ENCODE measurements at places on chromosomes 7 and 10.

DNA sequence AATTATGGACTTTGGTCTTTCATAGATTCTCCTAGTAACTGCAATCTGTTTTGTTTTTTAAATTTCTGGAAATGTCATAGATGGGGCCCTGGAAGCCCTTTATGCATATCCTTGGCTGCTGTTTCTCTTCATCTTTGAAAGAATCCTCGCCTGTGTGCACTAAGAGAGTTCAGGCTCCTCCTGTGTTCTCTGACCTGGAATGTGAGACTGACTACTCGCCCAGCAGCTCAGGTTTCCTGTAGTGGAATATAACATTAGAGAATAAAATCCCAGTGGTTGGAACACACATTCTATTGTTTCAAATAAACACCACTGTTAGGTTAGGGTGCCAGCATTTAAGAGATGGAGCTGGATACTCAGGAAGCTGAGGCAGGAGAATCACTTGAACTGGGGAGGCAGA is 56.3 kb downstream of the WDFY4 start:
- DNase-seq: no peak

DNA sequence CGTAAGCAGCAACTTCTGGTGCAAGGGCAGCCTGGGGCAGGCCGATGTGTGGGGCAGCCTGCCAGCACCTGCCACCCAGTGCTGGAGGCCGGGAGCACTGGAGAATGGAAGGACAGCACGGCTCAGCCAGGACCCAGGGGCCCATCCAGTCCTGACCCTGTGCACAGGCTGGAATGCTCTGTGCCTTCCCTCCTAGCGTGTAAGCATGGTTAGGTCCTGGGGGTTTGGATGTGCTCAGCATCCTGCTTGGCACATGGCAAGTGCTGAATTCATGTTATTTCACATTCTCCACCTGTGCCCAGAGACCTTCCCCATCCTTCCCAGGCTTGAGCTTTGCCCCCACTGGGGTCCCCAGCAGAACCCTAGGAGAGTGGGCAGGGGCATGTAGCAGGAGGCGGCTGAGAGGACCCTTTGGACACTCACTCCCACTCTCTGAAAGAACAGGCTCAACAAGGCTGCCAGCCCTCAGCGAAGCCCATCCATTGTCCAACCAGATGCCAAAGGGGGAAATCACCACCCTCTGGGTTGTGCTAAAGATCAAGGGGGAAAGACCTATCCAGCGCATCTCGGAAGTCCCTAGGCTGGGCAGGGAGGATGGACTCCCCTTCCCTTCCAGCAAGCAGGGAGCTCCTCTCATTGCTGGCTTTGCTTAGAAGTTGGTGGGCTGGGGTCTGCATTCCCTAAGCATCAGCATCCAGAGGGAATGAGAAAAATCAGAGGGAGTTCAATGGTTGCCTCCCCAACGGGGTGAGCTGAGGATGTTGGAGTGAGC is 29.7 kb downstream of the ANXA8 start:
- no peak for DNase-seq

- no peak for DNase-seq
Measured at GRCh38 chr10:4383651-4384098, 442.3 kb upstream of the AKR1E2 start.

DNA sequence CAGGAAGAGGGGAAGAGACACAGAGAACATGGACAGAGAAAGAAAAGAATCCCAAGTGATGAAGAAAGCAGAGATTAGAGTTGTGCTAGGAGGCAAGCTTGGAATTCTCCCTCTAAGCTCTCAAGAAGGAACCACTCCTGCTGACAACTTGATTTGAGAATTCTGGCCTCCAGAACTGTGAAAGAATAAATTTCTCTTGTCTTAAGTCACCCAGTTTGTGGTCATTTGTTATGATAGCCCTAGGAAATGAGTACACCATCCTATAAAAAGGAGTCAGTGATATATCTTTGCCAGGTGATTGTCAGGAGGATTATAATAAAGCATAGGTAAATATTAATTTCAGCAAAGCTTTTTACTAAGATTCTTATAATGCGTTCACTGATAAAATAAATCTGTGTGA is 82.7 kb upstream of the TFEC start:
- DNase-seq: no peak

GRCh38 chr7:110760341-110760740 is 330.6 kb upstream of the LRRN3 start:
- no peak for DNase-seq

DNA sequence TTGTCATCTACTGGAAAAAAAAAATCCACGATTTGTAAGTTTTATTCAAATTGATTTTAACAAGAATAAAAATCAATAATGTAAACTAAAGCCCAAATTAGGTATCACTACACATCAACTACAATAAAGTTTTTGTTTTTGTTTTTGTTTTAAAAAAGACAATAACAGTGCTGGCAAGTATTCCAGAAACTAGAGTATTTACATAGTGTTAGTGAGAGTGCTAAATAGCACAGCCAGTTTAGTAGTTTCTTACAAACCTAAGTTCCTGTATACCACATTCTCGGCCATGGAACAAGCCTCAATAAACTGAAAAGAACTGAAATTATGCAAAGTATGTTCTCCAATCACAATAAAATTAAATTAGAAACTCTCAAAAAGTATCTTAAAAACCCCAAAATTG is 8.1 kb downstream of the ARHGAP12 start:
- no peak for DNase-seq

GRCh38 chr7:73810998-73811360 is 19.8 kb upstream of the CLDN4 start:
- DNase-seq: no peak

- no peak for DNase-seq
Measured at GRCh38 chr10:74823791-74824183, 2.6 kb upstream of the KAT6B start.

DNA sequence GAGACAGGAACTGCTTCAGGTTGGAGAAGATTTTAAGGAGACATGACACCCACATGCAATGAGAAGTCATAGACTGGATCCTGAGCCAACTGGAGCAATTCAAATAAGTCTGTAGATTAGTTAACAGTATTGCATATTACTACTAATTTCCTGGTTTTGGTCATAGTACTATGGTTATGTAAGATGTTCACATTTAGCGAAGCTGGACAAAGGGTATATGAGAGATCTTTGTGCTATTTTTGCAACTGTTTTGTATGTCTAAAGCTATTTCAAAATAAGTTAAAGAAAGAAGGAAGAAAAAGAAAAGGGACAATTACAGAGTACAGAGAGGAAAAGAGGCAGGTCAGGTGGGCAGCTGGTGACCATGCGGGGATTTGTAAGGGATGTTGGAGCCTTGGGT is 116.5 kb upstream of the SVIL start:
- DNase-seq: no peak

DNA sequence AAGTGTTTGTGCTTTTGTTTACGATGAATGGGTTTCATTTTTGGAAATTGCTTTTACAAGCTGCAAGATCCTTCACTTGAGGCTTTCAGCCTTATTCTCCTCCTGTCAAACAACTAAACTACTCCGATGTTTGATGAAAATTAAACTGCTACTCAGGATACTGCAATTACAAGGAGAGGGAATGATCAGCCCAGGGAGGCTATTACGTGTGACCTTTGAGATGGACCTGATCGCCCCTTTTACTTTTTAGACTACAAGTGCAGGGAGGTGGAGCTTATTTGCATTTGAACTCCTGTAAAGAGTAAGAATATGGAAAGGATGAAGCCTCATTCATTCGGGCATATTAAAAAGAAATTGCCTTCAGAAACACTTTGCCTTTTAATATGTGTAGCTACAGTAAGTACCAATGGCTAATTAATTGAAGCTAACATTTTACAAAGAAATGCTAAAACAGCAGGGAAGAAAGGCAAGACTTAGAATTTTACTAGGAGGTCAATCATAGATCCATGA is 219.1 kb downstream of the PHTF2 start:
- DNase-seq: no peak

- no peak for DNase-seq
Measured at GRCh38 chr10:115969591-115969990, 303.4 kb downstream of the GFRA1 start.

- no peak for DNase-seq
Measured at GRCh38 chr10:51462076-51462779, 237.2 kb downstream of the CSTF2T start.

GRCh38 chr7:38671911-38672905 is 41.0 kb upstream of the AMPH start:
- DNase-seq: no peak

DNA sequence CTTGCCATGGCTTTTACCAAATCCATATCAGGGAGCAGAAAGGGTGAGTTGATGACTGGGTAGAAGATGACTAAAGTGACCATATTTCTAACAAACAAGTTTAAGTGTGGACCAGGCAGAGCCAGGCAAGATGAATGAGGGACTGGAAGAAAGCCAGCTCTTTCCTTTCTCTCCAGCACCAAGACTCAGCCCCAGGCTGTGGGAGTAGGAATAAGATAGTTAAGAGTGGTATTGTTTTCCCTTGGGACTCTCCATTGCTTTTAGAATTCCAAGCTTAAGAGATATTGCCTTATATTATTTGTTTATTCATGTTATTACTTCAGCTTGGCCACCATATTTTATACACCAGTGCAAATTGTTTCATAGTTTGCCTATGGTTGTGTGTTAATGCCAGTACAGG is 28.8 kb upstream of the TSPAN33 start:
- DNase-seq: no peak
